Mucosa of descending colon (tissue), 3 donors: ENCODE measurements at places on chromosomes 6 and 20. TPM values are rescaled to one million over a fixed set of nuclear protein-coding genes. Genes with fewer than 3 reads are reported as not detected.
A peak's percentile ranks its signal among the peaks of the same experiment; 100 is the strongest.

GRCh38 chr6:158910484-158911440 is 89.2 kb downstream of the RSPH3 start:
- no peak for DNase-seq

- DNase-seq = no peak
These were observed 24.2 kb downstream of the RBM24 start for GRCh38 chr6:17305219-17306001.

Gene KCNK16
- total RNA-seq = not detected

- no peak for DNase-seq
These were observed 44.1 kb downstream of the SNX9 start for GRCh38 chr6:157867155-157867559.

Gene LAMA5
- total RNA-seq = 21.8 TPM

DNA sequence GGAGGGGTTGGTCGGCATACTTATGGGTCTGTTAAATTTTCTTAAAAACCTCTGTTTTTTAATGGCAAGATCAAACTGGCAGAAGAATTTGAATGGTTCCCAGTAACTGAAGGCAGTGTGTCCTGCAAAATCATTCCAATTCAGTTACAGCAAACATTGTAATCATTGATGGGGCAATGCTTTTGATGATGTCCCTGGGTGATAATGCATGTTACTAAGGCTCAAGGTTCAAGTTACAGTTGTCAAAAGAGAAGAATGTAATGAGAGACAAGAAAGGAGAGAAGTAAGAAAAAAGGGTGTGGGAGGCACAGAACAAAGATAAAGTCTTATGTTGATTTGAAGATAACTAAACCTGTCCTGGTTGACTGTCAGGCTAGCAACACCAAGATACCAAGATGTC is 54.9 kb downstream of the CEP162 start:
- DNase-seq = no peak

- DNase-seq = no peak
These were observed 130.9 kb downstream of the RFPL4B start for GRCh38 chr6:112478036-112478435.

Gene PSMG4
- 19.8 TPM for total RNA-seq

Gene MTFR2
- total RNA-seq = 2.6 TPM

GRCh38 chr20:31861135-31861384 is 9.3 kb downstream of the DUSP15 start:
- DNase-seq = no peak

- peak; percentile 77 for DNase-seq
These were observed 7.8 kb downstream of the SYNGAP1 start for GRCh38 chr6:33427585-33428223.

Gene RAB23
- total RNA-seq = 109 TPM

DNA sequence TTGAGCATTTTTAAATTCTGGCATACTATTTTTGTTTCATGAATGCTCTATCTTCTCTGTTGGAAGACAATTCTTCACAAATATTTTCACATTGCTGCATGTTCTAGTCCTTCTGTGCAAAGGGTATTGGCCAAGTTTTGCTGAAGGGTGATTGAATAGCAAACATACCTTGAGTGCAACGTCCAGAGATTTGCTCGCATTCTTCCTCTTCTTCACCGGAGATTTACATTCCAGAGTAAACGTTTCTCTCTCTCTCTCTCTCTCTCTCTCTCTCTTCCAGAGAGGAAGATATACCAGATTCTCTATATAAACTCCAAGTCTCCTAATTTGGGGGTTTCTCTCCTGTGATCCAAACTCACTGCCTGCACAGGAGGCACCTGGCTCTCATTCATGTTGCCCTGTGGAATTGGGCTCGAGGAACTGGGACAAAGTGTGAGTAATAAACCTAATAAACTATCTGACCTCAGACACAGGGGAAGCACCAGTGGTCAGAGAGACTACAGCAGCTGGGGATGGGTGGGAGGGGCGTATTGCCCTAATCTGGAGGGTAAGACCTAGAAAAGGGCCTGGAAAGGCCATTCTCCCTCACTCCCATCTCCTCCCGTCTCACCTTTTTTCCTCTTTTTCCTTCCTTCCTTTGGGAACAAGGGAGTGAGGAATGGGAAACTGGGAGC is 1.1 kb upstream of the TREML1 start:
- DNase-seq = no peak

- peak; percentile 27 for DNase-seq
These were observed 21.2 kb upstream of the ASXL1 start for GRCh38 chr20:32336918-32337347.

GRCh38 chr20:47535088-47535487 is 33.4 kb downstream of the NCOA3 start:
- no peak for DNase-seq

- DNase-seq = peak; percentile 5
These were observed at the start of gene SYCP2L for GRCh38 chr6:10886691-10887502. Gene SYCP2L (plus strand): TSS chr6:10887052. CDS start chr6:10887127, 75 bp downstream.

DNA sequence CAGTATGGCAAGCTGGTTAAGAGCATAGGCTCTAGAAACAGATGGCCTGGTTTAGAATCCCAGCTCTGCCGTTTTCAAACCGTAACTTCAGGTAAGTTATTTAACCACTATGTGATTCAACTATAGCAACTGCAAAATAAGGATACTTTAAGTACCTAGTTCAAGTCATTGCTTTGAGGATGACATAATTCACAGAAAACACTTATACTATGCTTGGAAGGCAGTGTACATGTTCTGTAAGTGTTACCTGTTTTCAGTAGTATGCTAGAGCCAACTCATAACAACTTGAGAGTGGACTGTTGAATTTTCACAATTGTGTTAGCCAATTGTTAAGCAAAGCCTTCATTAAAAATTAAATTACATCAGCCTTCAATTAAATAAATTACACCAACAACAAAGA is 134.8 kb upstream of the BEND6 start:
- DNase-seq = no peak

Gene FNDC11
- not detected for total RNA-seq

DNA sequence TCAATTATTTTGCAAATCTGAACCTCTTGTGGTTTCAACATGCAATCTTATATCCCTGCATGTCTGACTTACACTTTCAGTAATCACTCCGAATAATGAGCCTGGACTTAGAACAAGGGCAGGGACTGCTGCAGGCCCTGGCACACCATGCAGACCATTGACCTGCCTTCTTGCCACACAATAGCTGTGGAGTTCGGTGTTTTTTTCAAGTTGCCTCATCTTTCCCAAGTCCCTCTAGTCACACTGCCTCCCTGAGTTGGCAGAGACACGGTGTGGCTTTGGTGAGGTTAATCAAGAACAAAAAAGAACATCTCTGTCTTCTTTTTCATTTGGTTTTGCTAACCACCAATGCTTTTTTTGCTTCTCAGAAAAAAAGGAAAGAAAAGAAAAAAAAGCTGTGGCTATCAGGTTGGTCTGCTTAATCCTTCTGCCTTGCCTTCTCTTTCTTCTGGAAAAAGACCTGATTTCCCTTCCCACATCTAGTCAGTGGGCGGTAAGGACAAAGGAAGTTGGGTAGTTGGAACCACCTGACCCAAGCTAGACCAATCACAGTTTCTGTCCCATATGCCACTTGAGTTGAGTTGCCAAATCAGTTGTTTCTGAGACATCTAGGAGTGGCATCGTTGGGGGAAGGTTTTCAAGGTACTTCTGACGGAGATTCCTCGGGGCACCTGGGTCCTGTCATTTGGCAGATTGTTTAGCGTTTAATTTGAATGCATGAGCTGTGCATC is 55.9 kb upstream of the TASP1 start:
- DNase-seq = no peak

DNA sequence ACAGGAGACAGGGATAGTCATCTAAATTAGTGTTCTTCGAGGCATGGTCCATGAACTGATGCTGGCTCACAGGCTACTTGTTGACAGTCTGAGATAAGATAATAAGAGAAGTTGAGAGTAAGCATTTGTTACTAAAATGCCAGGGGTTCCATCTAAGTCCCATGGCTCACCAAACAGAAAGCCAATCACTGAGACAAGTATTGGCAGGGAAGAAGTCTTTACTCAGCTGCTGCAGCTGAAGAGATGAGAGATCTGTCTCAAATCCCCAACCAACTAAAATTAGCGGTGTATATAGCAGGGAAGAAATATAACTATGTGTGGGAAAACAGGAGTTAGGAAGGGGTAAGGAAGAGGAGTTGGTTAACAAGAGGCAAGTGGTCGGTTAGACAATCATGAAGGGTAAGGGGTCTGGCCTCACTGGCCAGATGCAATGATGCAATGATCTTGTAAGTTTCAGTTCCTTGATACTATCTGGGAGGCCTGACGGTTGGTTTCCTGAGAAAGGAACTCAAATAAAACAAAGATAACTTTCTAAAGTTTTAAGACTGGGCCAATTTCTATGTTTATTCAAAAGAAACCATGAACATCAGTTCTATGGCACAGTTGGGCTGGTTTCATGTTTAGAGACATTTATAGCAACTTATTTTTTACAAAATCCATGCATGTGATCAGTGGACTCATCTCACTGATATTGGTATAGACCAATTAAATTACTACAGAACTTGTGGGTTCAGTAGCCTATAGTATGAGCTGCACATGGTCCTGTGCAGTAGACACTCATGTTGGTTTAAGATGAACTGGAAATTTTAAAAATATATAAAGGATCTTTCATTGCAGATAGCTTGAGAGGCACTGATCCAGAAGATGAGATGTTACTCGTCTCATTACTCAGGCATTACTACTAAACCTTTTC is 9.9 kb upstream of the HEBP2 start:
- DNase-seq = no peak

- no peak for DNase-seq
These were observed 68.0 kb downstream of the OTOR start for GRCh38 chr20:16816192-16816591.

Gene FAM209B
- not detected for total RNA-seq

- no peak for DNase-seq
These were observed 82.7 kb downstream of the PSMG4 start for GRCh38 chr6:3341467-3341866.

DNA sequence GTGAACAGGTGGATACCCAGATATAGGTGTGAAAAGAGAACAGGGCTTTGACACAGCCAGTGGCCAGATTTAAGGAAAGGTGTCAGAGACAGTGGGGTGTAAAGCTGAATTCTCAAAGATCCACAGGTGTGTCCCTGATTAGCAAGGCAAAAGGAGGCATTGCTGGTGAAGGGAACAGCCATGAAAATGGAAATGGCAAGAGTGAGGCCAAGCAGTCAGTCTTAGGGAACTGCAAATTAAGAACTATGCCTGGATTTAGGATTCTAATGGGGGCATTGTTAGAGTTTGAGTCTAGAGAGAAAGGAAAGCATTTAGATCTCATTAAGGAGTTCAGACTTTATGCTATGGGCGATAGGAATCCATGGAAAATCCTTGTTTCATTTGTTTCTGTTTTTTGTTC is 789.2 kb downstream of the MAFB start:
- no peak for DNase-seq

Gene CCR6
- total RNA-seq = 0.43 TPM

- no peak for DNase-seq
These were observed 156.2 kb upstream of the CST7 start for GRCh38 chr20:24792641-24793495.

Gene PRSS16
- 32.1 TPM for total RNA-seq

- DNase-seq = peak; percentile 53
These were observed 14.7 kb downstream of the LRRC73 start for GRCh38 chr6:43495409-43495941.

DNA sequence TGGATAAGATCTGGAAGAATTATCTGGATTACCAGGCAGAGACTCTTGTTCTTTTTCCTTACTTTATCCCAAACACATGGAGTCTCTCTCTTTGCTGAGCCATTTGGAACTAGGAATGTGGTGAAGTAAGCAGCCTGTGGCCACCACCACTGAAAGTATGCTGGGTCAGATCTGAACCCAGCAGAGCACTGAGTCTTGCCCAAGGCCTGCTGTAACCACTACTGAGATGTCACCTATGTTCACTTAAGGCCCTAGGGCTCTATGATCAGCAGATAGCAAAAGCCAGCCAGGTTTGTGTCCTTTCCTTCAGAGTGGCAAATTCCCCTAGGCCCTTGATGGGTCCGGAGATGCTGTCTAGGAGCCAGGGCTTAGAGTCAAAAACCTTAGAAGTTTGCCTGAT is 103.3 kb upstream of the PLN start:
- DNase-seq = no peak

Gene SRMS
- 0.25 TPM for total RNA-seq

- DNase-seq = no peak
These were observed 116.9 kb downstream of the TTLL2 start for GRCh38 chr6:167441715-167442206.

DNA sequence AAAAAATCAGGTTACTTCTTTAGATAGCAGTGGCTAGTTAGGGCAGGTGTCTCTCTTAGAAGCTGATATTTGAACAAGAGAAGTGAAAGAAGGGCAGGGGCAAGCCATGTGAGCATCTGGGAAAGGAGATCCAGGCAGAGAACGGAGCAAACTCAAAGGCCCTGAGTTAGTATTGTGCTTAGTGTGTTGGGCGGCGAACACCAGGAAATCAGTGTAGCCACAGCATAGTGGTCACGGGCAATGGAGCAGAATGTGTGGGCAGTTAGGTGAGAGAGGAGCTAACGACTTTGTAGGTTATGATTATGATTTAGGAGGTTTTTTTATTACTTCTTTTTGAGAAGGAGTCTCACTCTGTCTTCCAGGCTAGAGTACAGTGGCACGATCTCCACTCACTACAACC is 229.3 kb downstream of the TMEM242 start:
- DNase-seq = no peak

DNA sequence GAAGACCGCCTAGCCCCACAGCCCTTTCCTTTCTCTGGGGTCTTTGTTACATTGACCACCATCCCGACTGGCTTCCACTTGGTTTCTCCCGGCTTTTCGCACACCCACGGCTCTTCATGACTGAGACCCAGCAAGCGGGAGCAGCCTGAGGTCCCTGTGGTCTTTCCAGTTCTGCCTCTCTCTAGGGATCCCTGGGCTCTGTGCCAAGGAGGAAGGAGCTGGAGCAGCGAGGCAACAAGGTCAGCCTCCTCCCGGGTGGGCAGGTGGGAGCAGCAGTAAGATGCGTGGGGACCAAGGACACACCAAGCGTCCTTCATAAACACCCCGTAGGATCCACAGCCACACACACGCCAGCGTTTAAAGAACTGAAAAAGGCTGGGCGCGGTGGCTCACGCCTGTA is 29.6 kb upstream of the MRGBP start:
- DNase-seq = peak; percentile 43

Gene FAM83B
- 17.5 TPM for total RNA-seq

- no peak for DNase-seq
These were observed 23.1 kb downstream of the VPS52 start for GRCh38 chr6:33248643-33248931.

Gene LKAAEAR1
- not detected for total RNA-seq

DNA sequence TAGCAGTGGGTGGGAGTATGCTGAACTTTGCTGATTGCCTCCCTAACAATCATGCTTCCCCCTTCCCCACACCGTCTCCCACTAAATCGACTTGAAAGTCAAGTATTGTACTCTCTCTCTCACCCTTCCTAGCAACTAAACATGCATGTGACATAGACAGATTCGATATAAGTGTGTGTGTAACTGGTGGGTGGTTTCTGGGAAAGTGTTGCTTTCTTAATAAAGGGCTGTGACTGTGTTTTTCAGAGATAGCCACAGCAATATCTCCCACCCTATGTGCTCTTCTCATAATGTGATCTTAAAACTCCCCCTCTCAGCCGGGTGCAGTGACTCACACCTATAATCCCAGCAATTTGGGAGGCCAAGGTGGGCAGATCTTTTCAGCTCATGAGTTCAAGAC is 49.3 kb upstream of the E2F3 start:
- DNase-seq = no peak
